ENCODE measurements at places on chromosomes 4 and X.

GRCh38 chr4:42636645-42636949 is 20.3 kb downstream of the ATP8A1 start:
- DNase-seq, result no peak

- DNase-seq, result no peak
Measured at GRCh38 chr4:960636-961350, 12.6 kb downstream of the DGKQ start.

GRCh38 chrX:153499876-153500275 is 5.1 kb downstream of the BGN start:
- no peak for DNase-seq

GRCh38 chrX:115503099-115503498 is 57.9 kb upstream of the PLS3 start:
- DNase-seq, result no peak

DNA sequence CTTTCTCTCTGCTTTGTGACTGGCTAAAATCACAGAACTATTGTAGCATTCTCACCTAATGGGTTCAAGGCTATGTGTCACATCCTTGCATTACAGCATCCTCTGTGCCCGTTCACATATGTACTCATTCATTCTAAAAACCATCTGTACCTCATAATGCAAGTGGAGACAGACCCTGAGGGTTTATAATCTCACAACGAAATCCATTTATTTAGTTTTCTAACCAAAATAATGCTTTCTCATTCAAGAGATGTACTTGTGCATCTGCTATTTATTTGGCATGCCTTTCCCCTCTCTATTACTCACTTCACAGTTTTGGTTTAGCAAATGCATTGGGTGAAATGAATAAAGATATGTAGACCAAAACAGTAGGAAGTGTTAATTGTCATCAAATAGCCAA is 261.5 kb downstream of the DCHS2 start:
- no peak for DNase-seq

GRCh38 chrX:88135735-88136134 is 611.3 kb upstream of the CPXCR1 start:
- DNase-seq, result no peak

DNA sequence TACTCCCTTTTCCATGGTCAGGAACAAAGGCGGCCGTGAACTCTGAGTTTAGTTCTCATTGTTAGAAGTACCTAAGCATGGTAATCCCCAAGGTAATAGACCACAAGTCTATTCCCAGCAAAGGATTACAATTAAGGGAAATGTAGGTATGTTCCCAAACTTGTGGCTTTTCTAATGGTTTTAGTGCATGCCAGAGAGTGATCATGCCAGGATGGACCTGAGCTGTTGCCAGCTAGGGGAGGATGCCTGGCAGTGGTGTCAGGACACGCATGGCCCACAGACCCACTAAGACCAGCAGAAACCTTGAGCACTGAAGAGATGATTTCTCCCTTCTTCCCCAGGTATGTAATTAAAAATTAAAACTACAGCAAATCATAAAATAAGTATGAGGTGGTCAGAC is 60.8 kb downstream of the COQ2 start:
- no peak for DNase-seq

DNA sequence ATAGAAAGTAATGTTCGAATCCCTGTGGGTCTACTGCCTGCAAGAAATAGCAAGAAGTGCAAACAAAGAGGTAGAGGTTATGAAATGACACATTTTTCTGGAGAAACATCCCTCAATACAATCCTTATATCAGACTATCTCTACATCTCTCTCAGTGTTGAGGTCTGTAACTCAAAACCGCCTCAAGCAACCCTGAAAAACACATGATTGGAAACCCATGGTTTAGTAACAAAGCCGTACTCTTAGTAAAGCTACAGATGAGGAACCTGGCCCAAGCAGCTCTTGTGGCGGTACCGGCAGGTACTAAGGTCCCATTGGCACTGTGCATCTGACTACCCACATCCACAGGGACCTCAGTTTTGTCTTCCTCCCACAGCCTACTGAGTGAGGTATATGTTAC is 53.9 kb downstream of the IRF2 start:
- no peak for DNase-seq

DNA sequence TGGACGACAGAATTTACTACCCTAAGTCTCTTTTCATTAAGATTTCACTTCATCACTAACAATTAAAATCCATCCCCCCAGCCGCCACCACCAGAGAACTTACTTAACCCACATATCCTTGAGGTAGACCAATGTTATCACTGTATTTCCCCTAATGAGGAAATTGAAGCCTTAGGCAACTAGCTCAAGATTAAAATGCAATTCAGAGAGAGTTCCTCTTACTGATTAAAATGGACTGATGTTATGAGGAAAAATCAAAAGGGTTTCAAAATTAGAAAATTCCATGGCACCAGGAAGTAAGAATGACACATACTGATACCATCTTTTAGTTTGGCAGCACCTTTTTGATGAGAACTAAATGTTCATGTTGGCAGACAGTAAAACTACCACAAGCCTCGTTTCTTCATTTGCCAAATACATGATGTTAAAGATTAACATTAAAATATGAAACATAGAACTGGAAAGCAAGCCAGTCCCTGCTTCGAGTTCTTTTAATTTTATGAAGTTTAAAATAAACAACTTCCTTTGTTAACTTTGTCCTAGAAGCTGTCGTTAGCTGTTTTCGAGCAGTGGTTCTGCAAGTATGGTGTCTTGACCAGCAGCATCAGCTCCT is 69.3 kb upstream of the CCDC160 start:
- DNase-seq, result no peak

GRCh38 chrX:71228063-71228642 is 5.1 kb downstream of the GJB1 start:
- no peak for DNase-seq

- DNase-seq, result peak; percentile 27
Measured at GRCh38 chrX:155997436-155997835, at the start of gene IL9R. IL9R (plus strand) TSS chrX:155997696; CDS start chrX:155997760, 64 bp downstream.

DNA sequence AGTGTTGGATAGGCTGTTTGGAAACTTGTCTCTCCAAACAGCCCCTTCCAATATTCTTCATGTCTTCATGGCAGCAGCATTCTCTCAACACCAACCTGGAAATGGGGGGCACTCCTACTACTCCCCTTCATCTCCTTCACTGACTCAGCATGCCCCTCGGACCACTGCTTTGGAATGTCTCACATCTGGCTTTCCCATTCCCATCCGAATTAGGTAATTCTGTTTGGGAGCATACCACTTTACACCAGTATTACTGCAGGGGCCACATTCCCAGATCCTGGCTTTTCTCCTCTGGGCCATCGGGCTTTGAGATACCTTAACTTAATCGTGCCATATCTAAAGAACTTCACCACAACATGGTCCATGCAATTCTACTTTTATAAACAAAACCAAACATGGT is 100.8 kb downstream of the MAML3 start:
- no peak for DNase-seq

- DNase-seq, result no peak
Measured at GRCh38 chrX:73076838-73077237, 2.5 kb downstream of the PABPC1L2A start.

DNA sequence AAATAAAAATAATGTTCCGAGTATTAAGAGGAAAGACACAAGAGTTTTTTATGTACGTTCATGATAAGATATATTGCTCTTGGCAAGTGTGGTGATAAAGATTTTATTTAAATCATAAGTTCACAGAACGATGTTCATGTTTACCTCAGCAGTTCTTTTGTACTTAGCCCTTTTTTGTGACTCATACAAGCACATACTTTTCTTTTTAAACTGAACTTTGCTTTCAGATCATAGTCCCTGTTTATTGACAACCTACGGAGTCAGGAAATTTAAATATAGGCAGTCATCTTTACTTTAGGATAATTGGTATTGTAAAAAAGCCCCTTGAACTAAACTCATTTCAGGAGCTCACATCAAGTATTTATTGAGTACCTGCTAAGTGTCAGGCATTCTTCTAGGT is 1.3 kb upstream of the CTSO start:
- DNase-seq, result no peak

- no peak for DNase-seq
Measured at GRCh38 chr4:39823191-39823590, 125.3 kb downstream of the UBE2K start.

DNA sequence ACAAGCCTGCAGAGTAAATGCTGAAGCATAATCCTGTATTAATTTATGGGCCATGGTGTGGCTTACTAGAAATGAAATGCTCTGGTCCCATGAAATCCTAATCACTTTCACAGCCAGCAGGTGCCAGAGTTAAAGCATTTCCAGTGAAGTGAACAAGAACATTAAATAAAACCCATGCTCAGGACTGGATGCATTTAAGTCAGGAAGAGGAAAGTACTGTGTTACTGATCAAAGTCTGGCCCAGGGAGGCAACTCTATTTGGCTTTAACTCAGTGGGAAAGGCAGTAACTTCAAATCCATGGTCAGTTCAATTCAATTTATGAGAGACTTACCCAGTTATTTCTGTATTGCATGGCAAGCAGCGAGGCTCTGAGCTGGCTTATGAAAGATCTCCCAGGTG is 29.2 kb downstream of the AGA start:
- DNase-seq, result no peak

DNA sequence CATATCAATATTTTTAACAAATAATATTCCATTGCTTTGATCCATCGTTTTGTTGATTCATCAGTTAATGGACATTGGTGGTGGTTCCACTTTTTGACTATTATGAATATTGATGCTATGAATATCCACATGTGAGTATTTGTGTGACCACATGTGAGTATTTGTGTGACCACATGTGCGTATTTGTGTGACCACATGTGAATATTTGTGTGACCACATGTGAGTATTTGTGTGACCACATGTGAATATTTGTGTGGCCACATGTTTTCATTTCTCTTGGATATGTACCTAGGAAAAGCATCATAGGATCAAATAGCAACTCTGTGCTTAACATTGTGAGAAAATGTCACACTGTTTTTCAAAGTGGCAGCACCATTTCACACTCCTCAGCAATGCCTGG is 433.6 kb upstream of the FRG1 start:
- no peak for DNase-seq

DNA sequence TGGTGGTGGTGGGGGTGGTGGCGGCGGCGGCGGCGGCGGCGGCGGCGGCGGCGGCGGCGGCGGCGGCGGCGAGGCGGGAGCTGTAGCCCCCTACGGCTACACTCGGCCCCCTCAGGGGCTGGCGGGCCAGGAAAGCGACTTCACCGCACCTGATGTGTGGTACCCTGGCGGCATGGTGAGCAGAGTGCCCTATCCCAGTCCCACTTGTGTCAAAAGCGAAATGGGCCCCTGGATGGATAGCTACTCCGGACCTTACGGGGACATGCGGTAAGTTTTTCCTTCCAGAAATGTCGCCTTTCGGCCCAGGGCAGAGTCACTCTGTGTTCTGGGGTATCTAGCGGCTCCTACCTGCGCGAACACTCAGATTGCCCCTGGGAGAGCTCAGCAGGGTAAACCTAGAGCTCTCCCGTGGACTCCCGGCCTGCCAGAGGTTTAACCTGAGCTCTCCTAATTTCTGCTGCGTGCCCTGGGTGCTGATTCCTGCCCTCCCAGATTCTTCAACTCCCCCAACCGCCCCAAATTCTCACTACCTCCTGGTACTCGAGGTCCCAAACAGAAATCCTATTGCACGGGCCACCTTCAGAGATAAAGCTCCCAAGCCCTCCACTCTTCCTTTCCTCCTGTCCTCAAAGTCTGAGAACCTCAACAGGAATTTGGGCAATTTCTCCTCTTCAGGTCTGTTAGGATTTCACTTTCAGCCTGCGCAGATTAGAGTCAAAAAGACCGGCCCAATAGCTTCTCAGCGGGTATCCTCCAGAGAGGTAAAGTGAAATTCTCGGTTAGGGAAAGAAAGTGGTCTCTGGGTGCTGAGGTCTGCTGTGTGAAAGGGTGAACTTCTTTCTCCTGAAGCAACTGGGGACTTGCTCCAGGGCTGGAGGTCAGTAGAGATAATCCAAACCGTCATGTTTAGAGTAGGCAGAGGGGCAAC is 2.9 kb downstream of the AR start:
- no peak for DNase-seq

DNA sequence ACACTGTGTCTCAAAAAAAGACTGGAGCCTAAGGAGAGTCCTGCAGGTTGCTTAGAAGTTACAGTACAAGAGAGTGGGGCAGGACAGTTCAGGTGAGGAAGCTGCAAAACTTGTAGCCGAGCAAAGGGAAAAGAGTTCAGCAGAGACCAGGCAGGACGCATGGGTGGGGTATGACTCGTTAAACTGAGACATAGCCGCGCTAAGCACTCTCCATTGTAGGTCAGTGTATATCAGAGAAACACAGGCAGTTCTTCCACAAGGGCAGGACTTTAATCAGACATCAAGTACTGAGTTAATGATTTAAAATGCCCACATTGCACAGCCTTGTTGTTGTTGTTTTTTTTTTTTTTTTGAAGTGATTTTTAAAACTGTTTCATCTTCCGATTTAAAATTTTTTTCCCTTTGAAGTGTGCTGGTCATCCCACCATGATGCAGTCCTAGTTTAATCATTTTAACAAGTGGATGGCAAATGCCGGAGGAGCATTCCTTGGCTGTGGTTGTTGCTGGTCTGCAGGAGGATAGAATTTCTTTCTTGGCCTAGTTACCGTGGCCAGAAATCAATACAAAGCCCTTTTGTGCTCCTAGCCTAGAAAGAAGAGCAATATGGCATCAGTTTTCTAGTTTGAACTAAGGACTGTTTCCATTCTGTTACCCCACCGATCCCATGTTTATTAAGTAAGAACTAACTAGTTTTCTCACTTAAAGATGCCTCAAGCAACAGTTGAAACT is 10.3 kb downstream of the LAP3 start:
- no peak for DNase-seq

GRCh38 chr4:14848229-14848628 is 154.1 kb upstream of the CPEB2 start:
- no peak for DNase-seq

- no peak for DNase-seq
Measured at GRCh38 chr4:166140951-166141350, 267.9 kb downstream of the TLL1 start.

- no peak for DNase-seq
Measured at GRCh38 chr4:43837171-43837570, 611.4 kb downstream of the KCTD8 start.

DNA sequence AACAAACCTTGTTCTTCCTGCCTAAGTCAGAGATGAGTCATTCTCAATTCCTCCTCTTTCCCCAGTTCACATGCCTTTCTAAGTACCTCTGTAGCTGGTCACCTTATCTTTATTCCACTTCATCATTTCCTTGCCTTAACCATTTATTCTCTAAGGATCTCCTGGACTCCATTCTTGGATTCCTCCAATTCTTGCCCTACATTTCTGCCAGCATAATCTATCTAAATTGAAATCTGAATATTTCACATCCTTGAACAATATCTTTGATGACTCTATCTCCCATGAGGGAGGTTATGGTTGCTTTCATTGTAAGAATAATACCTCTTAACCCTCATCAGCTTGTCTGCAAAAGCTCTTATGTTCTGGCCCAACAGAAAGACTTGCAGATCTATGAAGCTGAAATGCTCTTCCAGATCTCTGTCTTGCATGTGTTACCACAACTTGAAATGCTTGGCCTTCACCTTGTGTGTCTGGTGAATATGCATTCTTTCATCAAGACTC is 28.6 kb upstream of the PDE5A start:
- no peak for DNase-seq

DNA sequence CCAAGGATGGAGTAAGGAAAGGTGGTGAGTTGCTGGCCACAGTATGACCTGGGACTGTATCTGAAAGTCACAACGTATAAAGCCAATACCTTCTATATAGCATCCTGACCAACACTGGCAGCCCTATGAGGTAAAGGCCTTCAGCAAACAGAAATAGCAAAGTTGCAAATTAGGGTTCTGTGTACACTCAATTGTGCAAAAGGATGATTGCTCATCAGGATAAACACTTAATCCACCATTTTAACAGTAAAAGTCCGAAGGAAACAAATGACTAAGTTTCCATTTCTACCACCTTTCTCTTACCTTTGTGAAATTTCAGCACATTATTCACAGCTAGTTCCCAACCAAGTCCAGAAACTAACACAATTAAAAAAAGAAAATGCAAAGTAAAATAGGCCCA is 1.4 kb upstream of the FNIP2 start:
- no peak for DNase-seq

Data from stimulated activated CD8-positive, alpha-beta memory T cell treated with anti-CD3 and anti-CD28 coated beads, Interleukin-12 subunit alpha, Interleukin-12 subunit beta, amount 100 ng/mL, for 1 hour (primary cell).